ENCODE measurements at places on chromosomes 7 and 10.

DNA sequence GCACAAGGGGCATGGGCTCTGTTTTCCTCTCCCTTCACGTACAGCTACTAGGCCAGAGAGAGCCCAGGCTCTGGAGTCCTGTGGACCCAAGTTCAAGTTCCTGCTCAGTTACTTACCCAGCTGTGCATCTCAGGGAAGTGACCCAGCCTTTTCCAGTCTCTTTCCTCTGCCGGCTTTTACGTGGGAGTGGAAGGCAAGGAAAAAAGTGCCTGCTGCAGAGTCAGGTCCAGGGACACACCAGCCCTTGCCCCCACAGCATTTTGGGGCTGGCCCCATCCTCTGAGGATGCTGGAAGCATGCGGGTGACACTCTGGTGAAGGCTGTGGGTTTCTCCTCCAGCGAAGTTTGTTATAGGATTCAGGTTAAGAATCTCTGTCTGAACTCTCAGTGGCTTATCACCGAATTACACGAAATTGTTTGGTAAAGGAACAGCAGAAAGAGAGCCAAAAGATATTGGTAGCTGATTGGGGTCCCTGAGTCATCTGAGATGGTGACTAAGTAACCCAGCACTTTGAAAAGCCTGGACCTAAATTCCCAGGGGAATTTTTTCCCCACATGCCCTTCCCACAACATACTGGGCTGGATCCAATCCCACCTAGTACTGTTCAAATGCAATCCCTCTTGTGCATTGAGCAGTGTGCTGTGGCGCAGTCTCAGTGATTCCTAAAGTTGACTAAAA lies 424.3 kb downstream of the RPS24 start:
- DNase-seq = no peak

DNA sequence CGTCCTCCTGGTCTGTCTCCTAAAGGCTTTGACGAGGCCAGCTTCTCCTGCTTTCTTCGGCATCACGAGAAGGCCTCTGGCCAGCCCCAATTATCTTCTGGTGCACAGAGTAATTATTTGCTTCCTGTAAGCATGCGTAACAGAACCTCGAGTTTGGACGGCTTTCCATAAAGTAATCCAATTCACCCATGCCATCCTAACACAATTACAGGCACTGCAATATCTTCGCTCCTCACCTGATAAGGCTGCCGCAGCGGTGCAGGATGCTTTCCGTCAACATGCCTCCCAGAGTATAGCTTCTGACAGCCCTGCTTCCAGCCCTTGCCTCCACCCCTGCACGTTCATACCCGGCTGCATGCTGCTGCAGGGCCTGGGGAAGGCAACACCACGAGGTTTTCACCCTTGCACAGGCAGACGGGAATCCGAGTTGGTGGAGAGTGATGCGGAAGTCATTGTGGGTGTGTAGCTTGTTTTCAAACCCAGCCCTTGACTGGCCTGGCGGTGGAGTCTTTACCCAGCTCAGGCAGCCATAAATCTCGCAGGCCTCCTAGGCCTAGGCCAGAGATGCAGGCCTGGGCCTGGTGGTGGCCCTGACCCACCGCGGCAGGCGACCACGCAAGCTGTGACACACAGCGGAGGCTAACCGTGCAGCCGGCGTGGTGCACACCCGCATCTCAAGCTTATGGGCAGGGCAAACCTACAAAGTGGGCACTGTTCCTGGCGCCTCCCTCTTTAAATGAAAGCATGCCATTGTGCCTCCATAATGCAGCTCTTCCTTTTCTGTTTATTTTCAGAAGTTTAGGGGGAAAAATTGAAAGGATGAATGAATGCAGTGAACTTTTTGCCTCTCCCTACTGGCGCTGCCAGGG lies 12.7 kb downstream of the EBF3 start:
- no peak for DNase-seq

GRCh38 chr10:126658928-126659327 lies 11.6 kb downstream of the C10orf90 start:
- no peak for DNase-seq

DNA sequence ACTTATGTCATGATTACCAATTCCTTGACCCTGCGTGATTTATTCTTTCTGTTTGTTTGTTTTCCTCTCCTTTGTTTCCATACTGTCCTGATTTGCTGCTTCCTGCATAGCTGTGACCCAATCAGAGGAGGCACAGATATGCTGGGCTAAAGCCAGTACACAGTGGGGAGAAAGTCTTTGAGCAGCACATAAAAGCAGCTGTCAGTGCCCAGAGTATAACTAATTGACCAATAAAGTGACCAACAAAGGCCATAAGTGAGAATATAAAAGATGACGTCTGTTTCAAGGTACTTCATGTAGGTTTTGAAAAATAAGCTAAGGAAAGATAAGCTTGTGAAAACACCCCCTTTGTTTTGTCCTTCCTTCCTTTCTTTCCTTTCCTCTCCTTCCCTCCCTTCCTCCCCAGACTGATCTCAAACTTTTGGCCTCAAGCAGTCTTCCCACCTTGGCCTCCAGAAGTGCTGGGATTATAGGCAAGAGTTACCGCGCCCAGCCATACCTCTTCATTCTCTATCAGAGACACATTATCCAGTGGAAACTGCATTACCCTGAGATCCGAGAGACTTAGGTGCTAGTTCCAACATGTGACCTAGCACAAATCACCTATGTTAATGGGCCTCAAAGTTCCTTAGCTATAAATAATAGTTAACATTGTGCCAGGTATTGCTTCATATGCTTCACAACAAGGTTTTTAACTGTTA lies 17.0 kb downstream of the BCAP29 start:
- no peak for DNase-seq

GRCh38 chr10:92991513-92991912 lies 69.1 kb upstream of the CYP26C1 start:
- DNase-seq = no peak

DNA sequence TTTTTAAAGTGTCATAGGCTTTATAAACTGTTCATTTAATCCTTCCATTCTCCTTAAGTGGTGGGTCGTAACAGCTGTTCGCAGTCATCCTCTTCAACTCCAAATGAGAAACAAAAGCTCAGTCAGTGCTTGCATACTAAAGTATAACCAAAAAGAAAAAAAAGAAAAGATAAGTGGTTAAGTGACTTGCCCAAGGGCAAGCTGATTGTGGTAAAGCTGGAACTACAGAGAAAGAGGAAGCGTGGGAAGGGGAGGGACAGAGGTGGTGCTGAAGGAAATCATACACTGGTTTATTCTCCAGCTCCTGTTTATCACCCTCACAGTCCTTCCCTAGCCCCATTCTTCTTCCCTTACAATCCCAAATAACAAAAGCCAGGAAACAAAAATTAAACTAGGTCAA lies 29.6 kb downstream of the IDE start:
- no peak for DNase-seq

GRCh38 chr10:118340486-118340885 lies 1.6 kb downstream of the FAM204A start:
- DNase-seq = no peak

- no peak for DNase-seq
These were observed 23.0 kb upstream of the YWHAG start for GRCh38 chr7:76381814-76382213.

DNA sequence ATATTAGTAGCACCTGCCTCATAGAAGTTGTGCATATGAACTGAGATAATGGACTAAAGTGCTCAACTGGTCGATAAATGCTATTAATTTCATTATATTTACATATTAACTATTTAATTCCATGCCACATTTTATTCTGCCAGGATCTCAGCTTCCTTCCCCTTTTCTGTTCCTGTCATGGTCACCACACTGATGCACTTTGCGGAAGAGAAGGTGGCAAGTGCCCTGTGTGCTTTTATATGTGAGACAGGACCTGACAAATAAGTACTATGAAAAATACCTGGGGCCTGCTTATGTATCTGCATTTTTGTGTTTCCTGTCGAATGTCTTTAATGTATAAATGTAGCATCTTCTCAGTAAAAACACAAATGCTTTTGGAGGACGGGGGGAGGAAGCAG lies 12.2 kb downstream of the ATP6V0E2 start:
- no peak for DNase-seq

GRCh38 chr10:69337296-69338132 lies 59.2 kb downstream of the HK1 start:
- no peak for DNase-seq

DNA sequence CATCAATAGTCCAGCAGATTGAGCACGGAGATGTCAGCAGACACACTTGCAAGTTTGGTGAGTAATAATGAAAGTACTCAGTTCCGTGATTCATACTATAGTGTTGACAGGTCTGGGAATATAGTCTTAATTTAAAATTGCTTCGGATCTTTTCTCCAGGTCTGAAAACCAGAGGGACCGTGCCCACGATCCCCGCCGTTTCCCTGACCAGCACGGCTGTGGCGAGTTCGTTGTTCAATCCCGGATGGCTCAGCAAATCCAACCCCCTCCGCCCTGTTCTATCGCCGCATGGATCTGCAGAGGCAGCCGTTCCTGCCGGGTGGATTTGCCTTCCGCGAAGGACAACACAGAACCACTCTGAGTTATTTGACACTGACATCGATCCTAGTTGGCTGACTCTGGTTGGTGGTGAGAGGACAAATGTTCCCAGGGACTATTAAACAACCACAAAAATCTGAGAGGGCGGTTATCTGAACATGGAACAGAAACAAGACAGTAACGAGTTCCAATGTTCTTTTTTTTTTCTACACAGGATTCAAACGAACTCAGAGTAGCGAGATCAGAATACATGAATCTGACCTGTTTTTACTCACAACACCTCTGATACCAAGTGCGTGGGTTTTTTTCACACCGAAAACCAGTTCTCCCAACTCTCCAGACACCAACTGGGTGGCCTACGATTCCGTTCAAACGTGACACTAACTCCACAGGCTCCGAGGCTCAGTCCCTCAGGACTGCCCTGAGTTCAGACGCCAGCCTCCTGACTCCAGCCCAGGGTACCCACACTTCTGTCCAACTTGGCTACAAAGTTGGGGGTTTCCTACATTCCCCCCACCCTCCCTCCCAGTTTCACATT lies 52.7 kb downstream of the RBM17 start:
- no peak for DNase-seq

DNA sequence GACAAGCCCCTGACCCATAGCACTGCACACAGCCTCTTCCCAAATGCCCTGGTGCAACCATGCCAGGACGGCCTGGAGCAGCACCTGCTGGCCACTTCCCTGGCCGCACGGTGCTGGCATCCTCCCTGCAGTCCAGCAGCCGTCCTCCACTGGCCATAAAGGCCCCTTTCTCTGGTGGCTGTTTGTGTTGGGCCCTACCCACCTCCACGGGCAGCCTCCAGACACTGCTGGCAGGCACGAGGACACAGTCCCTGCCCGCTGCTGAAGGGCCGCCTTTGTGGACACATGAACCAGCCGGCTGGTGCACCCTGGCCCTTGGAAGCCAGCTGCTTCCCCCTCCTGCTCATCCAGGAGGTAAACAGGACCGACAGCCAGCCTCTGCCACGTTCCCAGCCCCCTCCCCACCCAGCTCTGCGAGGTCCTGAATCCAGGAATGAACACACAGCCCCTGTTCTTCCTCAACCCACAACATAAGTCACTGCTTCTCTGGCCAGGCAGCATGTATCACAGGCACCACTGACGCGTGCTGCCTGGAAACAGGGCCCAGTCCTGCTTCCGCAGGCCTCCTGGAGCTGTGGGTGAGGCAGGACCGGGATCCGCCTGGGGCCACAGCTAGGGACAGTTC lies 43.8 kb downstream of the SPOCK2 start:
- peak; percentile 88 for DNase-seq

DNA sequence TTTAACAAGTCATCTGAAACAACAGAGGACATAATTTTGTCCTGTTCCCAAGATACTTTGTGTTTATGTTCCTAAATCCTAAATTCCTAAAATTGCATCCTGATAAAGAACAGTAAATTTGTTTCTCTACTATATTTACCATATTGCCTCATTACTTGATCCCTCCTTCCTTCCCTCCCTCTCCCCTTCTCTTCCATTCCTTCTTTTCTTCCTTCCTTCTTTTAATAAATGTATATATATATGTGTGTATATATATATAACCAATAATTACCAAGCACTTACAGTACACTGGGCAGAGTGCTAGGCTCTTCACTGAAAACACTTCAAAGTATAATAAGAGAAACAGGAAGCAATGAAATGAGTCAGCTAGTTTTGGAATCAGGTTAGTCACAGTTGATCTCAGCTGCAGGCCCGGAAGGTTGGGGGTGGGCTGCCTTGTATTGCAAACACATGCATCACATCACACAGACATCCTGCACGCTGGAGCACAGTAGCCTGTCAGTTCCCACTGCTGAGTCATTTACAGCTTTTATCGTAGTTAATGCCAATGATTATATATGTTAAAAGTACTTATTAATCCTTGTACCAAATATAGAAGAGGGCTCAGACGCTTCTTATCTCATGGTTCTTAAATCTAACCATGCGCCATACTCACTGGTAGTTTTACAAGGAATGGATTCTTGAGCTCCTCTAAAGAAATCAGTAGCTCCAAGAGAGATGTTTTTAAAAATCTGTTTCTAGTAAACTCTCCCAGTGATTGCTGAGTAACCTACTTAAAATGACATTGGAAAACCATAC lies 551.7 kb downstream of the GRM8 start:
- DNase-seq = no peak

GRCh38 chr10:17882557-17882956 lies 69.2 kb upstream of the SLC39A12 start:
- no peak for DNase-seq

GRCh38 chr10:80408242-80409101 lies at the start of gene PRXL2A:
TSS of gene PRXL2A (plus strand) at chr10:80408551. CDS start at chr10:80420468, 11,917 bp downstream.
- peak; percentile 89 for DNase-seq

DNA sequence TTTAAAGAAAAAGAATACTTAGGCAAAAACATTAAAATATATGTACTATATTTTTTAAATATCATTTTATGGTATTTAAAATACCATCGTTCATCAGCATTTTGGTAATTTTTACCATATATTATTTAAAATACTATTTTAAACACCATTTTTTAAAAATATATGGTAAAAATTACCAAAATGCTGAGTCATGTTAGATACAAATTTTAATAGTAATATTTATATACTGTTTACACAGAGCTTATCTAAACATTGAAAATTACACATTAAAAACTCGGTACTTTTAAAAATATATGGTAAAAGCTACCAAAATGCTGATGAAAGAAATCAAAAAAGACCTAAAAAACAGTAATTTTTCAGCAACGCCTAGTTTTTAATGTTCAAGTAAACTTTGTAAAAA lies 105.6 kb downstream of the TPK1 start:
- DNase-seq = no peak

GRCh38 chr10:88332503-88333247 lies 250.4 kb downstream of the RNLS start:
- no peak for DNase-seq

DNA sequence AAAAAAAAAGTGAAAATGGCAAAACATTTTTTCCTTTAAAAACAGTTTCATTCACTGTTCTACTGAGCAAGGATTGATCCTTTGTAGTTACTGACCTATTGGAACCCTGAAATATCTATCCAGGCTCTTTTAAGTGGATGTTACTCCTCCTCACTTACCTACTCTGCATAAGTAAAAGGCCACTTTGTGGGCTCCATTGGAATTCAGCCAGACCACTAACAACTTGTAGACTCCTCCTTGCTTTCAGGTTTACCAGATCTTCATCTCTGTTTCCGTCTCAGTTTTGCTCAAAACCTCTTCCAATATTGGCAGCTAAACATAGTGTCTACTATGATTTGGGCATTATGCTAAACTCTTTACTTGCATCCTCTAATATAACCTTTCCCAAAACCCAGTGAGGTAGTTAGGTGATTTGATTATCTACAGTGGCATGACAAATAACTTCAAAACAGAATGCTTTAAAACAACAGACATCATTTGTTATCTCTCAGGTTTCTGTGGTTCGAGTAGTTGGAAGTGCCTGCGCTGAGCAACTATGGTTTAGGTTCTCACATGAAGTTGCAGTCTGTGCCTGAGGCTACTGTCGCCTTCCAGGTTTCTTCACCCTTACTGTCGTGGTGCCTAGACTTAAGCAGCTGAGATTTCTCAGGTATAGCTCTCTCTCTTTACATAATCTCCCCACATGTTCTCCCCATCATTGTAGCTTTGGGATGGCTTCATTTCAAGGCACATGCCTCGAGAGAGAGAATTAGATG lies 698.2 kb downstream of the REEP3 start:
- DNase-seq = no peak

Data from hypothalamus (tissue), 51 donors.